ENCODE measurements at places on chromosomes 5 and 9.

- no peak for DNase-seq
- H3K4me1 ChIP-seq, result peaks cover 65% of the 10 kb centered on the region
- H3K27ac ChIP-seq, result no peak overlapping the region
- H3K36me3 ChIP-seq, result peaks cover 16% of the 10 kb centered on the region
These were observed 4.1 kb downstream of the SYNPO start for GRCh38 chr5:150644514-150644913.

- no peaks in the 10 kb centered on the region for H3K27me3 ChIP-seq
- no peak overlapping the region for H3K4me3 ChIP-seq
- H3K36me3 ChIP-seq, result no peaks in the 10 kb centered on the region
- peaks cover 40% of the 10 kb centered on the region for H3K4me1 ChIP-seq
- H3K27ac ChIP-seq, result no peak overlapping the region
These were observed 297.3 kb downstream of the NR3C1 start for GRCh38 chr5:143106174-143106573.

- H3K36me3 ChIP-seq, result no peaks in the 10 kb centered on the region
- H3K27me3 ChIP-seq, result no peaks in the 10 kb centered on the region
- H3K27ac ChIP-seq, result no peak overlapping the region
- no peak overlapping the region for H3K4me3 ChIP-seq
These were observed 78.0 kb downstream of the GABRA6 start for GRCh38 chr5:161763571-161763970.

DNA sequence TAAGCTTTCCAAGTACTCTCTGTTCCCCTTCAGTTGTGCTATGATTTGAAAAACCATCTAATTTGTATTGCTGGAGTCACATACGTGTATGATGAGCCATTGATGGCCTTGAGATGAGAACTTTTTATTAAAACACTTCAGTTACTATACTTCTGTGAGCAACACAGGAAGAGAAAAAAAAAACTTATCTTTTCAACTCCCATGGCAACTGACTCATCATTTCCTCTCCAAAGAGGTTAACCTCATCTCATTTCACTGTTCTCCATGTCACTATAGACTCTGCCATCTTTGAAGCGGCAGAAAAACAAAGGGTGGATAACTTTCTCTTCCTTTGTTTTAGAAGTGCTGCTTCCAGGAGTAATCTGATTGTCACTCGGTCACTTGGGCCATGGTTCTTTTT, 104.3 kb upstream of the PCSK1 start:
- no peak for DNase-seq
- H3K27me3 ChIP-seq, result no peaks in the 10 kb centered on the region
- no peak overlapping the region for H3K27ac ChIP-seq
- no peak overlapping the region for H3K4me3 ChIP-seq

GRCh38 chr5:159894149-159894720, 22.0 kb upstream of the ADRA1B start:
- peaks cover under 1% of the 10 kb centered on the region for H3K27me3 ChIP-seq
- no peak overlapping the region for H3K4me3 ChIP-seq
- no peak overlapping the region for H3K27ac ChIP-seq
- DNase-seq, result no peak

DNA sequence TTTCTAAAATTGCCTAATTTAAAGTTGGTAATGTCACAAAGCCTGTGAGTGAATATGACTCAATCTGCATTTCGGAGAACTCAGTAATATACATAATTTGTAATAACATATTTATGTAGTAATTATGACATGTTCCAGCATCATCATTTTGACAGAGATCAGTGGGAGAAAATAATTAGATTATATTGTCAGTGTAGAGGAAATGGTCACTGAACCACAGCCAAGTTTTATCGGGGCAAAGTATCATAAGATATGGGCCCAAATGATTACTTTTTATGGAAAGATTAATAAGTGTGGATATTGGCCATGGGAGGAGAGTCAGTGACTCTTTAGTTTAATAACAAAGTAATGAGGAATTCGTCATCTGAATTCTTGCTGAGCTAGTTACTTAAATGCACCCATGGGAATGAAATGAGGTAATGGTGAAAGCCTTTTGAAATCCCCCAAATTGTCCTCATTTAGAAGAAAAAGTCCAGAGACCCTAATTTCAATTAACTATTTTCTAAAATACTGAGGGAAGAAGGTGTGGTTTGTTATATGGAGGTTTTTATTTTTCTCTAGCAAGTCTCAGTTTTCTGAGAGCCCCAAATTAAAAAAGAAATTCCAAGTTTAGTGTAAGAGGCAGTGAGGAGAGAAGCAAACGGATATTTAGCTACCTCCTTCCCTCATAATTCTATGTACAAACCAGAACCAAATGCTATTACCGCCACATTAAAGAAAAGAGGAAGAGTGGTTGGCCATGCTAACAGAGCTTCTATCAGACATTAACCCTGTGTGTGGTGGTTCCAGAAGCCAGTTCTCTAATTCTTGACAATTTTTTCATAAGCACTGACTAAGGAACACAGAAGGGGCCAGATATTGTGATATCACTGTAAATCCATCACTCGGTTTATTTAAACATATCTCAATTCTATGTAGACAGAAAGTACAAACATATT, 37.7 kb upstream of the MRPS30 start:
- H3K27ac ChIP-seq, result no peak overlapping the region
- DNase-seq, result no peak
- H3K4me3 ChIP-seq, result no peak overlapping the region
- no peaks in the 10 kb centered on the region for H3K36me3 ChIP-seq

- DNase-seq, result no peak
- H3K4me3 ChIP-seq, result no peak overlapping the region
- H3K36me3 ChIP-seq, result peaks cover 87% of the 10 kb centered on the region
- no peak overlapping the region for H3K27ac ChIP-seq
These were observed 27.3 kb downstream of the SLC31A2 start for GRCh38 chr9:113178087-113178486.
